ENCODE measurements at places on chromosomes 6 and 20. TPM values are rescaled to one million over a fixed set of nuclear protein-coding genes. Genes with fewer than 3 reads are reported as not detected.

GJA10 gene
- total RNA-seq, result not detected

DNA sequence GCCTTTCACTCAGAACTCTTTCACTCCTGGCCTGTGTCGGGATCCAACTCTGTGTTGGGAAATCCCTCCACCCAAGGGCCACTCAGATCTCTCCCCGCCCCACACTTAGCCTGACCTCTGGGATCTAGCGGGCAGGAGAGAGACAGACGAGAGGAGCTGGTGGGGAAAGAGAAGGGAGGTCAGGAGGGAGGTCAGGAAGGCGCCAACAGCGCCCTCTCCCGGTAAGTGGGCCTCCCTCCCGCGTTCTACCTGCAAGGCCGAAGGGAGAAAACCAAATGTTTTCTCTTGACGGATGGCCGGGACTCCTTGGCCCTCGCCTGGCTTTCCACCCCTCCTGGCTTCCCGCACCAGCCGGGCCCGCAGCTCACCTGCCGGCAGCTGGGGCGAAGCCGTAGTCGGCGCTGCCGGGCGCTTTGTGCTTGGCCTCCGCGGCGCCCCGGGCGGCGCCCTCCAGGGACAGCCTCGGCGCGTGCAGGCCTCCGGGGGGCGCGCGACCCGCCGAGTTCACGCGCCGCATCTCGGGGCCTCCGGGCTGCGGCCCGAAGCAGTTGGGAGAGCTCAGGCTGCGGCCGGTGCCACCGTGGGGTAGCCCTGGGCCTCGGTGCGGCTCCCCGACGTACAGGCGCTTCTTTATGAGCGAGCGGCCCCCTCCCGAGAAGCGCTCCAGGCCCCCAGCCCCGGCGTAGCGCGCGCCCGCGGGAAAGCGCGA lies 38.2 kb downstream of the C6orf132 start:
- no peak for DNase-seq

DNA sequence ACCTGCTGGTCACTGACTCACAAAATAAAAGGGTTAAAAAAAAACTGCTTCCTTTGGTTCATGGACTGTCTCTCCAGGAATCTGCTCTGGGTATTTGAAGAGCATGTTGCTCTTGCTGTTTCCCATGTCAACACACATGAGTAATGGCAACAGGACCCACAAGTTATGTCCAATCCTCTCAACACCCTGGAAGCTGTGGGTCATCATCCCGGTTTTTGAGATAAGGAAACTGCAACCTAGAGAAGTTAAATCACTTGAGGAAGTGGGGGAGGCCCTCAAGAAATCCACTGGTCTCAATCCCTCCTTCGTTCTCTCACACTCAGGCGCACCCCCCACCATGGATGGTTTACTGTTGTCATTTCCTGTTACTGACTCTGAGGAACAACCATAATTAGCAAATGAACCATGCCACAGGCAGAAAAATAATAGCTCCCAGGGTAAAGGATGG lies 12.4 kb downstream of the MAP1LC3A start:
- DNase-seq, result no peak

TRAPPC3L gene
- total RNA-seq, result not detected

ZNF335 gene
- 24.6 TPM for total RNA-seq

DNA sequence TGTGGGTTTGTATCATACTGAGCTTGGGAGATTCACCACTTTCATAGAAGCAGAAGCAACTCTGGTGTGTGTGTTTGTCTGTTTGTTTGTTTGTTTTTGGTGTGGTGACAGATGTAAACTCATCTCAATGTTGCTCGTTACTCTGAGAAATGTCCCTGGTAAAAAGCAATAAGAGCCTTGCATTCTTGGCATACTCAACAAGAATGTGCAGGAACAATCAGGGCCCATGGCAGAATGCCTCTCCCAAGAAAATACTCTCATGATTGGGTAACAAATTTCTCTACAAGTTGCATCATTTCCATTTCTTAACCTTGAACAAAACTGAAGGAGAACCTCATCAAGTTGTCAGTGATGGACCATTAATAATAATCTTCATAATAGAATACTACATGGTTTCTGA lies 43.0 kb upstream of the PKHD1 start:
- DNase-seq, result no peak

DNA sequence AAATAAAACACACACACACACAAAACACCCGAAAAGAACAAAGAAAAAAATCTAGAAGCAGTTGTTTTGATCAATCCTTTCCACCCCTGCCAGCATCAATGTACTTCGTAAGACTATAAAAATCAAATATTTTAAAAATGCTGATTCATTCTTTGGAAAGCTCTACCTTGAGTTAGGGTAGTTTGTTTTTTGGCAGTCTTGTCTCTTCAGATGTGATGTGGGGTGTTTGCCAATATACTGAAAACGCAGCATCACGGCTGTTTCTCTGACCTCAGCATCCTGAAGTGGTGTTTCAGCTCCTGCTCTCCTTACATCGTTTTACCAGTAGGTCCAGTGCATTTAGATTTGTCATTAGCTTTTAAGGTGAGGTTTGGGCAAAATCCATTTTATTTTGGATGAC lies 526.0 kb downstream of the UTRN start:
- no peak for DNase-seq

Measured in osteocyte (in vitro differentiated cells).